ENCODE measurements at places on chromosomes 3 and 15.

- DNase-seq, result no peak
- H3K27ac ChIP-seq, result no peak overlapping the region
- H3K4me1 ChIP-seq, result peaks cover 3% of the 10 kb centered on the region
- H3K27me3 ChIP-seq, result peaks cover 2% of the 10 kb centered on the region
Observed at GRCh38 chr3:132342183-132342582, 25.0 kb downstream of the ACP3 start.

- H3K36me3 ChIP-seq, result no peaks in the 10 kb centered on the region
- DNase-seq, result no peak
- no peak overlapping the region for H3K4me3 ChIP-seq
- H3K27me3 ChIP-seq, result no peaks in the 10 kb centered on the region
- peaks cover 4% of the 10 kb centered on the region for H3K4me1 ChIP-seq
Observed at GRCh38 chr3:138867996-138868395, 33.3 kb upstream of the PIK3CB start.

DNA sequence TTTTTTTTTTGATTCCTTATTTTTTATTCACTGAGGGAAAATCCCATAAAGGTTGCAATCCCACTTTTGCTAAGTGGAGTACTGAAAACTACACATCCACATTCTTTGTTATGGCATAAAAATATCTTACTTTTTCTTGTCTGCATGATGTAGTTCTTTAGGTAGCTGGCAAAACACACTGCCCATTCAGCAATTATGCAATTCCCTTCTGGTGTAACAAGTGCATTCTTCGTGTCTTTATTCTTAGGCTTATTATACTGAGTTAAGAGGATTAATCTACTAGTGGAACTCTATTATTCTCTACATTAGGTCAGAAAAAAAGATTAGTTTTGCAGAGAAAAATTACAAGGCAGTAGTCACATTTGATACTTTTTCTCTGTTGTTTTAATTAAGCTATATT, 403.8 kb upstream of the GBE1 start:
- H3K4me3 ChIP-seq, result no peak overlapping the region
- DNase-seq, result no peak
- no peaks in the 10 kb centered on the region for H3K4me1 ChIP-seq
- H3K27me3 ChIP-seq, result no peaks in the 10 kb centered on the region
- no peaks in the 10 kb centered on the region for H3K36me3 ChIP-seq

DNA sequence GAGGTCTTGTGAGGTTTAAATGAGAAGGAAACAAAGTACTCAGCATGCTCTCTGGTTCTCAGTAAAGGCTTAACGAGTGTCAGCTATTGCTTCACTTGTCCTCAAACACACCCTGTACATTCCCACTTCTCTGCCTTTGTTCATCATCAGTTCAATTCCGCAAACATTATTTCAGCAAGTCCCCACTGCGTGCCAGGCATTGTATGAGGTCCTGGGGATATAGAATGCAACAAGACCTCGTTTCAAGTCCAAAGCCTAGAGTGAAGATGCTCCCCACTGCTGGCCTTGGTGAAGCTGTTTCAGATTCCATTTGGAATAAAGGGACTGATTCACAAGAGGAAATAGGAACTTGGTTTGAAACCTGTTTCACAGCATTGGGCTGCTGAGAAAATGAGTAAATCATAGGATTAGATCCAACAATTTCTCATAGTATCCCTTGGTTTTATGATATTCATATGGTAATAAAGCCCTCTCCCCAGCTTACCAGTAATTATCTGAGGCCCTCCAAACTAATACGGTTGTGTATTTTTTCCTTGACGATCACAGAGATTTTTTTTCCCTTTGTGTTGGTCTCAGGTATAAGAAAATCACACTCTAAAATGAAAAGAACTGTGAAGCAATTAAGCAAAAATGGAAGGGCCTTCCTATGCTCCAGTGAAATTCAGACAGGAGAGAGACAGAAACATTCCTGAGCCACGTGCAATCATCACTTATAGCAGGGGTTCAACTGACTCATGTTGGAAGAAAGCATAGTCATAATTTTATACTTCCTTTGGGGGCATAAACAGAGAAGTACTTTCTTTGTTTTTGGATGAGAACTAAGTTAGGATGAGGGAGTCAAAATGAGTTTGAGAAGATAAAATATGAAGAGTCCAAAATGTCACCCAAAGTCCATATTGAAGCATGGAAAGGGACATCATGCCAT, 258.6 kb downstream of the RORA start:
- no peaks in the 10 kb centered on the region for H3K36me3 ChIP-seq
- DNase-seq, result no peak
- H3K27ac ChIP-seq, result no peak overlapping the region
- peaks cover 8% of the 10 kb centered on the region for H3K27me3 ChIP-seq
- no peaks in the 10 kb centered on the region for H3K4me1 ChIP-seq
- H3K4me3 ChIP-seq, result no peak overlapping the region

DNA sequence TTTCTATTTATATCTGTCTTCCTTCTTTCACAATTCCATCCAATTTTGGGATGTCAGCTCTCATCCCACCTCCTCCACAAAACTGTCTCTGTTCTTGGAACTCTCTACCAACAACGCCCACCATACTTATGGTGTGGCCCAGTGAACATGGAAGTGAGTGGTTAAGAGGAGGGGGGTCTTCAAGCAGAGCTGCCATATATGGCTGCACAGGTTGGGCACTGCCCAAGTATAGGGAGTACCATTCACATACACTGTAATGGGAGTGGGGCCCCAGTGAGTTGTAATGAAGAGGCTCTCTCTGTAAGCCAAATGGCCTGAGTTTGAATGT, 7.9 kb upstream of the CAMK1 start:
- no peak overlapping the region for H3K27ac ChIP-seq
- no peak for DNase-seq
- H3K4me1 ChIP-seq, result peaks cover 41% of the 10 kb centered on the region
- no peak overlapping the region for H3K4me3 ChIP-seq
- H3K36me3 ChIP-seq, result no peaks in the 10 kb centered on the region

DNA sequence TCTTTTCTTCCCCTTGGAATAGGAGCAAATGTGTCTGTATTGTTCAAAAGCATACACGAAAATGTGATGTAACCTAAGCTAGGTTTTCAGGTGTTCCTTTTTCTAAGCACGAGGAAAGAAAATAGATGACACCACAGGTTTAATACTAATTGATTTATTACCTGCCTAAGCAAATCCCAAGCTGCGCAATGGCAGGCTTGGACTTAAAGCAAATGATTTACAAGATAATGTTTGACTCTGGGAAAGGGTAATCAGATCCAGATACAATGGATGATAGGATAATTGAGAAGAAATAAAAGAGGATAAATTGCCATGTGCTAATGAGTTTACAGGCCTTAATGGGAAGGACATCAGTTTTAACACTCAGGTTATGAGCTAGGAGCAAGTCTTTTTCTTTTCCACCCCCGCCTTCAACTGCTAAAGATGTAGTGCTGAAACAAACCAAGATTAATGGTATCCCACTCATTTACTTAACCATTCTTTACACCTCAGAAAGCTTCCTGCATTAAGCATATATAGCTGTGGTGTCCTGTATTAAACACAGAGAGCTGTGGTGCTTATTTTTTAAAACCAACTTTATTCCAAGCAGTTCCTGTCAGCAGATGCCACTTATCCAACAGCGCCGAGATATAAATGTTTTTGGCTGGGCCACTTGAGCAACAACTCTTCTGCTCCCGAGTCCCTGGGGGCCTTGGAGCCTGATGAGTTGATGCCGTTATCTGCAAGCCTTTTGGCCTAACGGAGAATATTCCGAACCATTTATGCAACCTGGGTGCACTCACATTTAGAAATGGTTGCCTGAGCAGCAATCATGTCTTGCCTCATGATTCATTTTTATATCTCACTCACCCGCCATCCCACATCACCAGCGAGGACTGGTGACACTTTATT, 205.5 kb downstream of the MECOM start:
- no peaks in the 10 kb centered on the region for H3K36me3 ChIP-seq
- DNase-seq, result no peak
- no peak overlapping the region for H3K27ac ChIP-seq
- no peak overlapping the region for H3K4me3 ChIP-seq

- H3K27ac ChIP-seq, result no peak overlapping the region
- H3K27me3 ChIP-seq, result peaks cover 1% of the 10 kb centered on the region
- DNase-seq, result no peak
- no peak overlapping the region for H3K4me3 ChIP-seq
- H3K36me3 ChIP-seq, result no peaks in the 10 kb centered on the region
- H3K4me1 ChIP-seq, result peaks cover 4% of the 10 kb centered on the region
Observed at GRCh38 chr3:131401978-131402377, 20.4 kb downstream of the NUDT16 start.

DNA sequence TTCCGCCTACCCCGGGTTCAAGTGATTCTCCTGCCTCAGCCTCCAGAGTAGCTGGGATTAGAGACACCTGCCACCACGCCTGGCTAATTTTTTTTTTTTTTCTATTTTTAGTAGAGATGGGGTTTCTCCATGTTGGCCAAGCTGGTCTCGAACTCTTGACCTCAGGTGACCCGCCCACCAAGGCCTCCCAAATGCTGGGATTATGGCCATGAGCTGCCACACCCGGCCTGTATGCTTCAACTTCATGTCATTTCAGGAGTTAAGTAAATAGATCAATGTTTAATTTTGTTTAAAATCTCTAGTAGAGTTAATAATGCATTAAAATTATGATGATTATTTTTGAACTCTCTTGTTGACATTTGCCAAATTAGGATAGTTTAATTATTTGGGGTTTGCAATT, 121.1 kb upstream of the ALDH1A3 start:
- H3K36me3 ChIP-seq, result no peaks in the 10 kb centered on the region
- H3K4me3 ChIP-seq, result no peak overlapping the region
- no peaks in the 10 kb centered on the region for H3K4me1 ChIP-seq
- DNase-seq, result no peak
- peaks cover 13% of the 10 kb centered on the region for H3K27me3 ChIP-seq

All from memory B cell (primary cell).